Endodermal cell (in vitro differentiated cells): ENCODE measurements at places on chromosomes 12 and 14.

DNA sequence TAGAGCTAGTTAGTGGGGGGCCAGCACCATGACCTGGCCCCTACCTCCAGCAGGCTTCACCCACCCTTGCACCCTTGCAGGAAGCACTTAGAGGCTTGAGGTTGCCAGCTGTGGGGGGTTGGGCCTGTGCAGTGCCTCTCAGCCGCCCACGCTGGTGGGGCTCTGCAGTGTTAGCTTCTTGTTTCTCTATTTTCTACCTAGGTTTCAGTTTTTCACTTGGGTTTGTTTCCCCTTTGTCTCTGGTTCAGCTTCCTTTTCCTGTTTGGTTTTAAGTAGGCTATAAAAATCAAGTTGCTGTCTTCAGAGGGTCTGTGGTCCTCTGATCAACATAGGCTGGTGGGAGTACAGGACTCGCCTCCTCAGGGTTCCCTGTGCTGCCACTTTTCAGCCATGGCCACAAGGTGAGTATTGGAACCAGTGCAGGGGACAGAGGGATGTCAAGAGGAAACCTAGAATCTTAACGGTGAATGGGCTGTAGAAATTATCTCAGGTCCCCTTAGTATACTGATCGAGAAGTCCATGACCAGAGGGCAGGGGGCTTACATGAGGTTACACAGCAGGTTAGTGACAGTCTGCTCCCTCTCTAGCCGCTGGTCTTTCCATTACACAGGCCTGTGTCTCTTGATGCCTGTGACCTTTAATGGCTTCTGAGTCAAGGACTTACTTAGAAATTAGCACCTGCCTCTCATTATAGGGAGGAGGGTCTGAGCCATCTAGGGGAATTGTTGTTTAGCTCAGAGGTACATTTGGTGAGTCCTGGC, at the start of gene EVL:
Gene EVL, plus strand, starts transcription at position 312 of the 761 bp plus-strand sequence. Its CDS starts 79 bp downstream, at position 391.
- no peak for DNase-seq

DNA sequence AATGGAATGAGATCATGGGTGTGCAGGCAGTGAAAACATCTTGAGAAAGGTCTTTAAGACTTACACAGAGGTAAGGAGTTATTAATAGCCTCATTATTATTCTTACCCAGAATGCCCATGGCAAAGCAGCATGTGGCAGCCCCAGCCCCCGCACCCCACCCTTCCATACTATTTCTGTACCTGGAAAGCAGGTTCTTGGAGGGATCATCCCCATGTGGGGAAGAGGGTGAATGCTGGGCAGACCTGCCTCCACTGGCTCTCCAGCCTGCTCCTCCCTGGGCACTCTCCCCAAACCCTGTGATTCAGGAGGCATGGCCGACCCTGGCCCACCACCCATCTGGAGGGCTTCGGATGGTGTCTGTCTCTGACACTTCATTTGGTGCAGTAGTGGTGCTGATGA, 28.3 kb downstream of the NPC2 start:
- no peak for DNase-seq

GRCh38 chr12:101557094-101557493, 37.7 kb upstream of the MYBPC1 start:
- no peak for DNase-seq

DNA sequence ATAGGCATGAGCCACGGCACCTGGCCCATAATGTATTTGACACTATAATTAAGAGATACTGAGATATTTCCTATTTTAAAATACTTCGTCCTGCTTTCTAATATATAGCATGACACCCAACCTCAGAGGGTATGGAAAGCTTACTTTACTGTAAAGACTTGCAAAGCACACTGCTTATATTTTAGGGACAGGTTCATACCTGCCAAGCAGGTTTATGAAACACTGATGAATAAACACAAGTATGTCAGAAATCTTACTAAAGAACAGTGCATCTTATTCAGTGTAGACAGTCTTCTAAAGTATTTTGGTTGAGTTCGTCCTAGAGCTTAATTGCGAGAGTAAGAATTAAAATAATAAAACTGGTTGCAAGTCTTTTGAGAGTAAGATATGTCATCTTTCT, 65.4 kb downstream of the PPFIBP1 start:
- DNase-seq: no peak

- no peak for DNase-seq
Measured at GRCh38 chr12:124441443-124442194, 125.8 kb downstream of the NCOR2 start.

GRCh38 chr12:20436316-20436715, 68.0 kb downstream of the PDE3A start:
- DNase-seq: no peak

- no peak for DNase-seq
Measured at GRCh38 chr12:24997970-24998582, 49.2 kb upstream of the BCAT1 start.

DNA sequence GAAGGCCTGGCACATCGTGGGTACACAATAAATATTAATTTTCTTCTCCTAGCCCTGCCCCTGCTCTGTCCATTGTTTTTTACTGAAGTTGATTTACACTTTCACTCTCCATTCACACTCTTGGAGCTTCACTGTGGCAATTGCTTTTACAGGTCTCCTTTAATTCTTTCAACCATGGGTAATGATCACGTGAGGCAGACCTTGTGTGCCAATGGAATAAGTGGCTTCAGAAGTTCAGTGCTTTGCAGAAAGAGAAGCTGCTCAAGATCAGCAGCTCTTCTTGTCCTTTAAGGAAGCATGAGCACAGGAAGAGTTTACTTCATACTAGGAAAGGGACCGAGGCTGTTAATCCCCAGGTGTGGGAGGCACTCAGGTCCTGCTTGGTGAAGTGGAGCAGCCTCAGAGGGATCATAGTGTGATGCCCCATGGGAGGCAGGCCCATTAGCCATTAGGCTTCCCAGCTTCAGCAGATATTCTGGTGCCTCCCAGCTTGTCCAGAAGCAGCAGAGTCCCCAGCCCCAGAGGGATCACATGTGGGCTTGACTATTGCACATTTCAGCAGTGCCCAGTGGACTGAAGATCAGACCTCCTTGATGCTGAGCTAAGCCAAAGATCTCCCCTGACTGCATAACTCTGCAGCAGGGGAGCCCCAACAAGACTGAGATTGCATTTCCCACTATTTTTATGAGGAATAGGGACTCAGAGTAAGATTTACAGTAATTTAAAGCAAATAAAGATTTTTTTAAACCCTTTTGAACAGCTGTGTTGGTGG, 5.0 kb upstream of the SLC35F4 start:
- peak; percentile 55 for DNase-seq

- no peak for DNase-seq
Measured at GRCh38 chr14:92549859-92550230, 36.3 kb downstream of the RIN3 start.

DNA sequence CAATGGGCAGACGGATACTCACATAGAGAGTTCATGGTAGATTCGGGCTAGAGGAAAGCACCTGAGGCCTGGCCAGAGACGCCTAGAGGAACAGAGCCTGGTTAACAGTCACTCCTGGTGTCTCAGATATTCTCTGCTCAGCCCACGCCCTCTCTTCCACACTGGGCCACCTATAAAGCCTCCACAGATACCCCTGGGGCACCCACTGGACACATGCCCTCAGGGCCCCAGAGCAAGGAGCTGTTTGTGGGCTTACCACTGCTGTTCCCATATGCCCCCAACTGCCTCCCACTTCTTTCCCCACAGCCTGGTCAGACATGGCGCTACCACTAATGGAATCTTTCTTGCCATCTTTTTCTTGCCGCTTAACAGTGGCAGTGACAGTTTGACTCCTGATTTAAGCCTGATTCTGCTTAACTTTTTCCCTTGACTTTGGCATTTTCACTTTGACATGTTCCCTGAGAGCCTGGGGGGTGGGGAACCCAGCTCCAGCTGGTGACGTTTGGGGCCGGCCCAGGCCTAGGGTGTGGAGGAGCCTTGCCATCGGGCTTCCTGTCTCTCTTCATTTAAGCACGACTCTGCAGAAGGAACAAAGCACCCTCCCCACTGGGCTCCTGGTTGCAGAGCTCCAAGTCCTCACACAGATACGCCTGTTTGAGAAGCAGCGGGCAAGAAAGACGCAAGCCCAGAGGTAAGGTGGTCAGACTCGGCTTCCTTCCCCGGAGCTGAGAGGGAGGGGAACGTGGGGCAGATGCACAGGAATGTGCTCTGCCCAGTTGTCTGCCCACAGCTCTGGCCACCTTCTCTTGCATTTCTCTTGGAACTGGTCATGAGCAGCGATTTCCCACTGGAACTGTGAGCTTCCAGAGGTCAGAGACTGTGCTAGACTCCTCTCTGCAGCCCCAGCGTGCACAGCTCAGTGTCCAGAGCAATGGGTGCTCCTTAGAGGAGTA, at the start of gene CD4:
Gene CD4, plus strand, starts transcription at position 557 of the 953 bp plus-strand sequence. CDS start 10,611 bp downstream, outside the sequence.
- peak; percentile 74 for DNase-seq

- DNase-seq: no peak
Measured at GRCh38 chr12:58801986-58802385, 118.3 kb downstream of the LRIG3 start.

DNA sequence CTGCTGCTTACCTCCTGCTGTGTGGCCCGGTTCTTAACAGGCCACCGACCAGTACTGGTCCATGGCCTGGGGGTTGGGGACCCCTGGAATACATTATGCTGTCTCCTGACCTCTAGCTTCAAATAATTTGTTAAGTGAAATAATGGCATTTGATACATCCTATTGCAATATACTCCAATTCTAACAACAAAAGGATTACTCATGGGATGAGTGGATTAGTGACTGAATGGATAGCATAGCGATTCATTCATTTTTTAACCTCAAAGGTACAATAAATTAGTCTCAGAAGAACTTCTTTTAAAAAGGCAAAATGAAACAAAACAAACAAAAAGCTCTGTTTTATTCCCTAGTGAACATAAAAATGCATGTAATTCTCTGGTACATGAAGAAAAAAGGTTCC, 147.9 kb upstream of the PKP2 start:
- DNase-seq: no peak

DNA sequence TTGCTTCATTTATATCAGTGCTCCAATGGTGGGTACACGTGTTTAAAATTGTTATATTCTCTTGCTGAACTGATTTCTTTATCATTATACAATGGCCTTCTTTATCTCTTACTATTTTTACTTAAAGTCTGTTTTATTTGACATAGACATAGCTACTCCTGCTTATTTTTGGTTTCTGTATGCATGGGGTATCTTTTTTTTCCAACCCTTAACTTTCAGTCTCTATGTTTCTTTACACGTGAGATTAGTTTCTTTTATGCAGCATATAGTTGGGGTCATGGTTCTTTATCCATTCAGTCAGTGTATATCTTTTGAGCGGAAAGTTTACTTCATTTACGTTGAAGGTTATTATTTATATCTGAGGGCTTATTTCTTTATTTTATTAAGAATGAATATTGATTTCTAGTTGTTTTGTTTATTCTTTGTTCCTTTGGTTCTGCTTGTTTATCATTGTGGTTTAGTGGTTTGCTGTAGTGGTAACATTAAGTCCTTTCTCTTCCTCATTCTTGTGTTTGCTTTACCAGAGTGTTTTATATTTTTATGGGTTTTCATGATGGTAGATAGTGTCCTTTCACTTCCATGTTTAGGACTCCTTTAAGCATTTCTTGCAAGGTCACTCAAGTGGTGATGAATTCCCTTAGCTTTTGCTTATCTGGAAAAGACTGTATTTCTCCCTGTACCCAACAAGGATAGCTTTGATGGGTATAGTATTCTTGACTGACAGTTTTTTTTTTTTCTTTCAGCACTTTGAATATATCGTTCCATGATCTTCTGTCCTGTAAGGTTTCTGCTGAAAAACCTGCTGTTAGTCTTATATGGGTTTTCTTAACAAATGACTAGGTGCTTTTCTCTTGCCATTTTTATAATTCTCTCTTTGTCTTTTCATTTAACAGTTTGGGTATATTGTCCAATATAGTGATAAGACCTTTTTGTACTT, 38.3 kb upstream of the FAR2 start:
- no peak for DNase-seq

DNA sequence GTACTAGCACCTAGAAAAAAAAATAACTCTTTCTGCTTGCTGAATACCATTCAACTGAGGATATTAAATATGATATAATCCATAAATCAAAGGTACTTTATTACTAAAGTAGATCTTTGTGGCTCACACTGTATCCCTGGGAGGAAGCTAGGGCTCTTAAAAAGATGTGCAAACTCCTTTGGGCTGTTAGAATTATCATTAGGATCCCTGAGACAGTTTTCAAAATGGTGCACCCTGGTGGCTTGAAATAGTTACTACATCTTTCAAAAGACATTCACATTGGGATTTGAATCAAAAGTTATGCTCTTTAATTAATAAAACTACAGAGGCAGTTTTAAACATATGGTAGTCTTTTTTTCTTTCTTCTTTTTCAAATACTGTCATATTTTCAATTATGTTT, 228.5 kb upstream of the G2E3 start:
- DNase-seq: no peak

DNA sequence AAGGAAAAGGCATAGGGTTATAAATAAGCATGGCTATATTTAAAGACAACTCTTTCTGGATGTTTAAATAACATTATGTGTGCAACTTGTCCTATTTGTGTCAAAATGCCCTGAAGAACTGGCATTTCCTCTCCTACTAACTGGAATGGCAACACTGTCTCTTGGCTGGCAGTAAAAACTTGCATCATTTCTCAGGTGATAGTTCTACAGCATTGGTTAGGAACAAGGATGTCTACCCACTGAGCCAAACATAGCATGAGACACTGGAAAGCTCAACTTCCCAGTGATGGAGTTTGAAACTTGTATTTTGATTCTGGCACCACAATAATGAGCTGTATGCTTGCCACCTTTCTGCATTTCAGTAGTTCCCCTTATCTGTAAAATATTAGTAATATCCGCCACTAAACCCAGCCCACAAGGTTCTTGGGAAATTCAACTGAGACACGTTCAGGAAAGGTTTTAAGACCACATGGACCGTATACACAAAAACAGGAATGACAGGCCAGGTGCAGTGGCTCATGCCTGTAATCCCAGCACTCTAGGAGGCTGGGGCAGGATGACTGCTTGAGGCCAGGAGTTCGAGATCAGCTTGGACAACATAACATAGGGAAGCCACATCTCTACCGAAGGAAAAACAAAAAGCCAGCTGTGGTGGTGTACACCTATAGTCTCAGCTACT, 5.1 kb downstream of the SLC38A2 start:
- DNase-seq: peak; percentile 49

- no peak for DNase-seq
Measured at GRCh38 chr14:101409006-101409543, 152.2 kb upstream of the DIO3 start.

- DNase-seq: peak; percentile 85
Measured at GRCh38 chr12:130164936-130165335, 2.7 kb downstream of the FZD10 start.

GRCh38 chr12:63843721-63844390, 644 bp upstream of the SRGAP1 start:
- DNase-seq: peak; percentile 98

GRCh38 chr12:23217158-23217557, 592.2 kb downstream of the ETNK1 start:
- no peak for DNase-seq

- DNase-seq: no peak
Measured at GRCh38 chr12:49794811-49795653, 33.2 kb downstream of the NCKAP5L start.

- no peak for DNase-seq
Measured at GRCh38 chr12:66232263-66232662, 43.2 kb downstream of the IRAK3 start.

- DNase-seq: no peak
Measured at GRCh38 chr12:59080101-59080500, 159.8 kb upstream of the LRIG3 start.

DNA sequence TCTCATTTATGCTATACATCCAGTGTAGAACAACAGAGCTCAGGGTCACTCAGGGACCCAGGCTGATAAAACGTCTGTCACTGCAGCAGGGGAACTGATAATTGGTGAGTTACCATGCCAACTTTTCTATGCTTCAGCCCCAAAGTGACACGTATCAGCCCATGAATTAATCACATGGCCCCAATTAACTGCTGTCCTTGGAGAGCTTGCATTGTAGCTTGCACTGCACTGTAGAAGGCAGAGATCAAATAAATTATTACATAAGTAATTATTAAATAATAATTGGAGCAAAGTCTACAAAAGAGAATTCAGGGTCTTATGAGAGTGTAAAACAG, 144.6 kb downstream of the SUDS3 start:
- DNase-seq: peak; percentile 57
